A549 (cell line): ENCODE measurements at places on chromosomes 11 and 22. TPM values are rescaled to one million over a fixed set of nuclear protein-coding genes. Genes with fewer than 3 reads are reported as not detected.
A peak's percentile ranks its signal among the peaks of the same experiment; 100 is the strongest.

GRCh38 chr11:67390947-67391303 lies 861 bp upstream of the RAD9A start:
- no peak for DNase-seq

GRCh38 chr11:30281476-30282288 lies 41.2 kb upstream of the ARL14EP start:
- DNase-seq: no peak

DNA sequence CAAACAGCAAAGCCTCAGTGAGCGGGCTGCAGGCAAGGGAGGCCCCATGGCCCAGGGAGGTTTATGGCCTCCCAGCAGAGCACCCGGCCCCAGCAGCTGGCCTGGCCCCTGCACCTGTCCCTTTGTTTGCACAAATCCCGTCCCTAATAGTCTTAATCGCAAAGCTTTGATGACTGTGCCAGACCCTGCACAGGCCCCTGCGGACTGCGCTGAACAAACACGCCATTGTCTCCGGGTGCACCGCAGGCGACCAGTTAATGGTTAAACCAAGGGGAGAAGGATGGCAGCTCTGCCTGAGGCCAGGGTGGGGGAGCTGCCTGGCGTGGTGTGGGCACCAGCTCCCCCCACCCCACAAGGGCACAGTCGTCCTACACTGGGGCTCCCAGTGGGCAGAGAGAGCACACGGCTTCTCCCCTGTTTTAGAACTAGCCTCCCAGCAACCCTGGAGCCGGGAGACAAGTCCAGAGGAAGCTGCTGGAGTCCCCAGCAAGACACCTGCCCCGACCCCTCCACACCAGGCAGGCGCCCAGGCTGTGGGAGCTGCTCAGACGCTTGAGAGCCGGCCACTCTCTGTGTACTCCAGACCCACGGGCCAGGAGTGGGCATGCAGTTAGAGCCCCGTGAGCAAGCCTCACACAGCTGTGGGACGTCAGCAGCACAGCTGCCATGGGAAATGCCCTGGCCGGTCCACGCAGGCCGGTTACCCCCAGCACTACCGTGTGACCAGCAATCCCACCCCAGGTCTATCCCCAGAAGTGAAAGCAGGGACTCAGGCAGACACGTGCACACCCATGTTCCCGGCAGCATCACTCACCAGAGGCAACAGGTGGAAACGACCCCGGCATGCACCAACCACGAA lies 39.7 kb upstream of the TH start:
- peak; percentile 35 for DNase-seq

GRCh38 chr11:79030448-79030847 lies 410.4 kb downstream of the TENM4 start:
- DNase-seq: no peak

The NRXN2 gene
- polyA plus RNA-seq: 0.04 to 0.17 TPM (median 0.07 TPM) in 3 replicates
